NCI-H1436 treated with DMSO at 0.1 percent for 48 hours (cell line): ENCODE measurements at places on chromosomes 12 and 14.

- DNase-seq: no peak
Measured at GRCh38 chr14:70265422-70265821, 76.7 kb upstream of the SLC8A3 start.

GRCh38 chr14:89674936-89675335, 257.9 kb upstream of the FOXN3 start:
- DNase-seq: no peak

- no peak for DNase-seq
Measured at GRCh38 chr14:67497216-67497615, 8.7 kb upstream of the TMEM229B start.

DNA sequence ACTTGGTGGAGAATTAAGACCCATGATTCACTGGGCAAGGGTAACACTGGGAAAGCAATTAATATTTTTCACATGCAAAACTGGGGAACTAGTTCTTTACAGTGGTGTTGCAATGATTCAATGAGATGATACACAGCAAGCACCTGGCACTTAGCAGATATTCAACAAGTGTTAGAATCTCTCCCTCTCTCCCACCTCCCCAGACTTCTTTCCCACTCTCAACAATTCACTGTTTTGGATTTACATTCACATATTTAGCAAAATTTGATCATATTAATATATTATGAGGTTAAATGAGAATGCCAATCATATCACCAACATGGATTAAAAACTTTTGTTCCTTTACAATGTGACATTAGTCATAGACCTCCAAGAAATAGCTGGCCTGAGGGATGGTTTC, 223.1 kb upstream of the GRIP1 start:
- DNase-seq: no peak

GRCh38 chr12:47752552-47752951, 6.1 kb downstream of the RAPGEF3 start:
- DNase-seq: no peak

- DNase-seq: no peak
Measured at GRCh38 chr14:32200368-32201192, 1.3 kb upstream of the RNU6-7 start.

DNA sequence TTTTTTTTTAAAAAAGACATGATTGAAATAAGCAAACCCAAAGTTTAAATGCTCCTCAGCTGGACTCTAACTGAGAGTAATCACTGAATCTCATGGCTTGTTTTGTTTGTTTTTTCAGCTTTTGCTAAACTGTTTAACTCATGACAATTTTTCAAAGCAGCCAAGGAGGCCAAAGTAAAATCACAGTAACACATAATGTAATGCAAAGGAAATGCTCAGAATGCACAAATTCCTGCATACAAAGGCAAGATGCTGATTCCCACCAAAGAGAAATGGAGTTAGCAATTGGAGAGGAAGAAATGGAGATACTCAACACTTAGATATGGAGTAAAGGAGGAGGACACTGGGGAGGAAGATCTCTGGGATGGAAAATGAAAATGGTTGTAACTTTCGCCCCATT, 126.2 kb upstream of the SOX5 start:
- no peak for DNase-seq

GRCh38 chr14:23559010-23559925, 3.2 kb downstream of the THTPA start:
- DNase-seq: no peak

GRCh38 chr12:74476234-74476633, 61.4 kb upstream of the ATXN7L3B start:
- no peak for DNase-seq

DNA sequence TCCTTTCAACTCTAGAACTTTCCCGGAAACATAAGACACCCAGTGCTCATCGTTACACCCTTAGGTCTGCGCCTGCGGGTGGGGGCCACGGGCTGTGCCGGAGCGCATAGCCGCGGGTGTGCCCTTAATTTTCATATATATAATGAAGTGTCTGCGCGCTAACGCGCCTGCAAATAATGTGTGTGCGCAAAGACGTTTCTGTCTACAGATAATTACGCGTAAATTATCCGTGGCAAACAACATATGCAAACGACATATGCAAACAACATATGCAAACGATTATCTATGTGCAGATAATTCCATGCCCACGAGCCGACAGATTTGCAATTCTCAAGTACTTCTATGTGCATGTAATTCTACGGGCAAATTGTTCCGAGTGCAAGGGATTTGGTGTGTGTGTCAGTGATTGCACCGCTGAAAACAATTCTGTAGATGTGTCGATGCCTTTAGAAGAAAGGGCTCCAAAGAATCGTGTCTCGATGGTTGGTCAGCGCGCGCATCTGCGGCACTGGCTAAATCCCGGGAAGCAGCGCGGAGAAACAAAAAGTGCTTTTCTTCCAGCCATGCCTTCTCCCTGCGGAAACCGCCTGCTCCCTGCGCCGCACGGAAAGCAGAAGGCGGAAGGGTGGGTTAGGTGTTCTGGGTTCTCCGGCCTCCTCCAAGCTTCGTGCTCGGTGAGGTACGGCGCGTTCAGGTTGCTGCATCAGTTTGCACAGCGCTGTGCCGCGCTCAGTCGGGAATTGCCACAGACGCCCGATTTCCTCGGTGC, 34.5 kb upstream of the TBX5 start:
- no peak for DNase-seq

DNA sequence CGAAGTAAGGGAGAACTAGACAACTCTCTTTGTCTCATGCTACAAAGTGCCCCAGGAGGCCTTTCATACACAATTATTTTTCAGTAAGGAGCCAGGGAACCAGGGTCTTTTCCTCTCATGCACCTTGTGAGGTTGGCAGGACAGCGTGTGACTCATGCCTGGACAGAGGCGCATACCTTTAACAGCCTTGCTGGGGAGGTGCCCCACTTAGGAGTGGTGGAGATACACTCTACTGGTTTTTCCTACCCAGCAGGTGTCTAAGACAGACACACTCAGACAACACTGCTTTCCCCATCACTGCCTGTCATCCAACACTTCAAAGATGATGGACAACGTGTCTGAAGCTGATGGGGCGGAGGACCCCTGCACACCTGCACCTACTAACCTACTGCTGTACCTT, 49.1 kb downstream of the B4GALNT3 start:
- DNase-seq: no peak

DNA sequence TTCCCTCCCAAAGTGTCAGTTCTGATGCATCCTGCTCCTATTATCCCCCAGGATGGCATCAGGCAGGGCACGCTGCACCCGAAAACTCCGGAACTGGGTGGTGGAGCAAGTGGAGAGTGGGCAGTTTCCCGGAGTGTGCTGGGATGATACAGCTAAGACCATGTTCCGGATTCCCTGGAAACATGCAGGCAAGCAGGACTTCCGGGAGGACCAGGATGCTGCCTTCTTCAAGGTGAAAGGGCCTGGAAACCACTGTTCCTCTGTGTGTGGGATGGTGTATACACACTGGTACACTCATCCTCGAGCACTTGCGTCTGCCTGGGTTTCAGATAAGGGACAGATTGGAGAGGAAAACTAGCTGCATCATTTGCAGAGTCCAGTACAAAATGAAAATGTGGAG, 1.0 kb downstream of the IRF9 start:
- DNase-seq: no peak
